ENCODE measurements at places on chromosomes 1 and 21.
A peak's percentile ranks its signal among the peaks of the same experiment; 100 is the strongest.

DNA sequence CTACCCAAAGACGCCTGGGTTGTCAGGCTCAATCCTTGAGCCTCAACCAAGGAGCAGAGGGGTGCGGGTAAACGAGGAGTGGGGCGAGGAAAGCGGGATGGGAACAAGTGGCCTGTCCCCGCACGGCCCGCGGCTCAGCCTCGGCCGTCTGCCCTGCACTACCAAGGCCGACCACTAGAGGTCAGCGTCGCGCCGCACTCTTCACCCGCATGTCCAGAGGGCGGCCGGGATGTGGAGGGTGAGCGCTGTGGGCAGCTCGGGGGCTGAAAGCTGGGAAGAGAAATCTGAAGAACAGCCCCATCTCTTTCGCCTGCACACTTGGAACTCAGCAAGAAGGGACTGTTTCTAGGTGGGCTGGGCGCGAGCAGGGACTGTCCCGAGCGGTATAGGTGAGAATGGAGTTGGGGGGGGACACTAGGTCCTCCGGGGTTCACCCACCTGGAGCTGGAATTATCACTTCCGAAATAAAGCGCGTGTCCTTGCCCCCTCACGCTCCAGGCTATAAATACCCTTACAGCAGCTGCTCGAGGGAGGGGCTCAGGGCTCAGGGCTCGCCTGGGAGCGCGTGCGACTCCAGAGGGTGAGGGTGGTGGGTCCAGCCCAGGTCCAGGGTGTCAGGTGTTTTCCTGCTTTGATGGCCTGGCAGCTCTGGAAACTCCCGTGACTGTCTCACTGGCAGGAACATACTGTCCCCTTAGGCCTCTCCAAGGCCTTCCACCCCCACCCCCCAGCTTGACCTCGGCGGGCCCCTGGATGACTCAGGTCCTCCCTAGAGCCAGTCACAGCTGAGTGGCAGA is 9.8 kb downstream of the SLC30A2 start:
- peak; percentile 41 for DNase-seq

- no peak for DNase-seq
These were observed 59.5 kb downstream of the UROD start for GRCh38 chr1:45071567-45071966.

GRCh38 chr21:44729336-44730027 is 18.1 kb upstream of the TSPEAR start:
- no peak for DNase-seq

- DNase-seq: no peak
These were observed 25.2 kb upstream of the SPAG17 start for GRCh38 chr1:118210051-118210722.

- DNase-seq: no peak
These were observed 19.9 kb downstream of the LGR6 start for GRCh38 chr1:202213361-202214088.

DNA sequence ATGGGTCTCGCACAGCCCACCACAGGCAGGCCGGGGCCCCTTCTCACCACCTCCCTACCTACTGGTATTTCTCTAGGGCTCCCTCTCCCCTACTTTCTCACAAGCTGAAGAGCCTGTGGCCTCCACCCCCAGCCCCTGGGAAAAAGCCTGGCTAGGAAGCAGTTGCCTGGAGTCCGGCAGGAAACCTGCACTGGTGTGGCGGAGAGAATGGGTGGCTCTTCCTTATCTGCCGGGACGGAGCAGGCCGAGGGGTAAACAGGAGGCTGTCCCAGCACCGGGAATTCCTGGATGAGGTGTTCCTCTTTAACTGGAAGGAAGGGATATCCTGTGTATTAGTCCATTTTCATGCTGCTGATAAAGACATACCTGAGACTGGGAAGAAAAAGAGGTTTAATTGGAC is 125.8 kb downstream of the TLR5 start:
- no peak for DNase-seq

DNA sequence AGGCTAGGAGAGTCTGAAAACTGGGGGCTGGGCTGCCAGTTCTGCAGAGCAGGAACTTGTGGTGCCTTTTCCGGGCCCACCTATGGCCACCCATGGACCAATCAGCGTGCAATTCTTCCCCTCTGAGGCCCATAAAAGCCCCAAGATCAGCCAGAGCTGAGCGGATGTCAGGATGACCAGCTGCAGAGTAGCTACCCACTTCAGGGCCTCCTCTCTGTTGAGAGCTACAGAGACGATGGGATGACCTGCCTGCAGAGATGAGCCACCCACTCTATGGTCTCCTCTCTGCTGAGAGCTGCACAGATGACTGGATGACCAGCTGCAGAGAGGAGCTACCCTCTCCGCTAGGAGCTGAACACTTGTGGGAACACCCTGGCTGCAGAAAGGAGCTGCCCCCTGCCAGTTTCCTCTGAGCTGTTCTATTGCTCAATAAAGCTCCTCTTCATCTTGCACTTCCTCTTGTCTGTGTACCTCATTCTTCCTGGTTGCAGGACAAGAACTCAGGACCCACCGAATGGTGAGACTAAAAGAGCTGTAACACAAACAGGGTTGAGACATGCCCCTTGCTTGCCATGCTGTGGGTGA is 12.8 kb upstream of the AADACL4 start:
- peak; percentile 30 for DNase-seq

GRCh38 chr1:162040657-162041056 is 17.0 kb upstream of the OLFML2B start:
- DNase-seq: peak; percentile 16

DNA sequence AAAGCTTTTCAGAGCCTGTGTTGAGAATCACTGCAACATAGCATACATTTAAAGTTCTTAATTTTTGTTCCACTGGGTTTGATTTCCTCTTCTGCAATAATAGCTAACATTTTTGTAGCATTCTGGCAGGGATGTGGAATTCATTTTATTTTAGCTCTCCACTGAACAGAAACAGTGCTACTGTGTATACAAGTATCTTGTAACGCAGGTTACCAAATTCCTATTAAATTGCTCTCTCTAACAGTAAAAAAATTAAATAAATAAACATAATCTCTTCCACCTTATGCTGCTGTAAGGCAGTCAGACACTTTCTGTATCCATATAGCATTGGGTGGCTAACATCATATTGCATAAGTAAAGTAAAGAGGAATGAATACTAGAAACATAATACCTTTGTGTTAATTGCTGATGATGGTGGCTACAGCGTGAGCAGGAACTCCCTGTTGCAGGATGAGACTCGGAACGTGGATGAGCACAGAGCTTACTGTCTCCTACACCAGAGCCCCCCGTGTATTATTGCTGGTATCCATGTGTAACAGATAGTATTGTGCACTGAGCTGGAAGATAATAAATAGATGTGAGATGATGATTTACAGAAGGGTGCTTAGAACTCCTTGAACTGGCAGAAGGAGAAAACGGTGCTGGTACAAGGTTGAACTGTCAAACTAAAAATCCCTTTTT is 276.9 kb upstream of the SNX7 start:
- no peak for DNase-seq

- peak; percentile 31 for DNase-seq
These were observed 24.7 kb downstream of the RGS1 start for GRCh38 chr1:192600275-192600674.

GRCh38 chr1:33918368-33918767 is 54.5 kb downstream of the HMGB4 start:
- DNase-seq: no peak

DNA sequence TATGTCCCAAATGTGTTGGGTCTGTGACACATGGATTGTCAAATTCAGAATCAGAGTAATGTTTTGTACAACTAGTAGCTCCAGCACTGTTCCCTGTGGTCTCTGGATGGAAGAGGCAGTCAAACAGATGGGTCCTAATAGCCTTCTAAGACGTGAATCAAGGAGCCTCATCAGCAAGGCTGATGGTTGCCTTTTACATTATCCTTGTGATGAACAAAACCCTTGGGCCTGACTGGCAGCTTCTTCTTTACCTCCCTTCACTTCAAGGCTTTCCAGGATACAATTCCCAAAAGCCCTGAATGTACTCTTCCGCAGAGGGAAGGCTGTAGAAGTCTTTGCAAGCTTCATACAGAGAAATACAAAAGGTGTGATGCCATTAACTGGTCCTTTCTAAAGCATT is 633.3 kb downstream of the USP25 start:
- no peak for DNase-seq

DNA sequence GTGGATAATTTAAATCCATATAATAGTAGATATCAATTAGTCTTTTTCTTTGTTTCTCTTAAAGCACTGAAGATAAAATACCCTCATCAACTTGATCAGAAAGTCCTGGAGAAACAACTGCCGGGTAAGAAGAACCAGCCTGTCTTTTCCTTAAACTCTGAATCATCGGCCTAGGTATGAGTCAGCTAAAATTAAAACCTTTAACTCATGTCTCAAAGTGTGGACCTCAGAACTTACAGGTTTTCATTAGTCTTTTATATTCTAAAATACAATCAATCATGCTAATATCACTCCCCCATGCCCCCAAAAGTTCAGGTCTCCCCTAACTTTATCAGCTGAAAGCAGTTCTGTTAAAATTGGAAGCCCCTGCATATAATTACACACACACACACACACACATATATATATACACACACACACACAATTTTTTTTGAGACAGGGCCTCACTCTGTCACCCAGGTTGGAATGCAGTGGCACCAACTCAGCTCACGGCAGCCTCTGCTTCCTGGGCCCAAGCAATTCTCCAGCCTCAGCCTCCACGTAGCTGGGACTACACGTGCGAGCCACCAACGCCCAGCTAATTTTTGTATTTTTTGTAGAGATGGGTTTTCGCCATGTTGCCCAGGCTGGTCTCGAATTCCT is 61.3 kb downstream of the B3GALNT2 start:
- DNase-seq: no peak

GRCh38 chr1:12208271-12208670 is 21.6 kb upstream of the VPS13D start:
- no peak for DNase-seq

DNA sequence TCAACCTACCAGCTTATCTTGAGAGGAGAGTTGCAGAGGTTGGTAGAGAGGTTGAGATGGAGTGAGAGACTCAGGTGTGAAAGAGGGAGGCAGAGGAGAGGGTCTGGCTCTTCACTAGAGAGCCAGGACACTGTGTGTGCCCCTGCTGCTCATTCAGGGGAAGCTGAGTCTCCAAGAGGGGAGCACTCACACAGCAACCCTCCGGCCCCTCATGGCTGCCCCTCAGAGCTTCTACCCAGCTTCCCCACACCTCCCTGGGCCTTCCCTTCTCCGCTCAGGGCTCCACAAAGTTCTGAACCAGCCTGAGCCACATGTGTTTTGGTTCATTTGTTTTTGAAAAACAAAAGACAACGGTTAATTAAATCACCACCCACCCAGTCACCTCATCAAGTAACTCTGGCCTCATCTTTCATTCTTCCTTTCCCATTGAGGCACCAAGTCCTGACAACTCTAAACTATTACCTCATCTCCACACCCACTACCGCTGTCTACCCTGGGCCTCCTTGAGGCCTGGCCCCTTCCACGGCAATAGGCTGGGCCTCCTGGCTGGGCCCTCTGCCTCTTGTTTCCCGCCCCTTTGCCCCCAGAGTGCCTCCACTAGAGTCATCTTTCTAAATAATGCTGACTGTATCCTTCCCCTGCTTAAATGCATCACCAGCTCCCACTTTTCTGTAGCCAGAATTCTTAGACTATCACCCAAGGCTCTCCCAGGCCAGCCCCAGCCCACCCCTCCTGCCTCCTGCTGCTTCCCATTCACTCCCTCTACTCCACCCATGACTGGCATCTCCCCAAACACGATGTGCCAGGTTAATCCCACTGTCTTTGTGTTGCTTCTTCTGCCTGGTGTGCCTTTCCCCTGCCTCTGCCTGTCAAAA is 33.0 kb downstream of the TNNT2 start:
- DNase-seq: no peak

DNA sequence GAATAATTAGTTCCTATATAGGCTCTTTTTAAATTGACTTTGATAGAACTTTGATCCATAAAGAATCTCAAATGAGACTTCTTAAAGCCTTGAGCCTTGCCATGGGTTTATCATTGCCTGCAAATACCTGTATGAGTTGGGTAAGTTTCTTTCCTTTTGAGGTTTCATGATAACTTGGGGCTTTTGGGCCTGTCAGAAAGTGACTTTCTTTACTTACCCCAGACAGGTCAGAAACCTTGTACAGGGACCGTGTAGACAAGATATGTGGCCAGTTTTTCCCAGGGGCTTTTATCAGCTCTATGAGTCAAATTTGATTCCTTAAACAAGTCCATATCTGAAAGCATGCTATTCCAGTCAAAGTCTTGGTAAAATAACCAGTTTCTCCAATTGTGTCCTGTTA is 17.3 kb downstream of the KCTD3 start:
- no peak for DNase-seq

DNA sequence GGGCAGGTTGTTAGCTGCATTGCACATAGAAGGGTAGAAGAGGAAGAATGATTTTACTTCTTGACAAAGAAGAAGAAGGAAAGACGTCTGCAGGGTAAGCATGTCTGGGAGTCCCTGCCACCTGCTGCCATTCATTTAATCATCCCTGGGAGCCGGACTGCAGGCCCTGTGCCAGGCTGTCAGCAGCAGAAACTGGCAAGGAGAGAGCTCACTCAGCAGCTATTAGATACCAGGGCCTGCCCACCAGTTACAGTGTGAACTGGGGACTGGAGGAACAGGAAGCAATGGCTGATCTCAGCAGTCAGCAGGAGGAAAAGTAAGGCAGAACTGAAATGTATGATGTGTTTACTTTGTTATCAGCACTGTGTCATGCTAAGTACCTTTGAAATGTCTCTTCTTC is 75.7 kb upstream of the C1orf87 start:
- no peak for DNase-seq

DNA sequence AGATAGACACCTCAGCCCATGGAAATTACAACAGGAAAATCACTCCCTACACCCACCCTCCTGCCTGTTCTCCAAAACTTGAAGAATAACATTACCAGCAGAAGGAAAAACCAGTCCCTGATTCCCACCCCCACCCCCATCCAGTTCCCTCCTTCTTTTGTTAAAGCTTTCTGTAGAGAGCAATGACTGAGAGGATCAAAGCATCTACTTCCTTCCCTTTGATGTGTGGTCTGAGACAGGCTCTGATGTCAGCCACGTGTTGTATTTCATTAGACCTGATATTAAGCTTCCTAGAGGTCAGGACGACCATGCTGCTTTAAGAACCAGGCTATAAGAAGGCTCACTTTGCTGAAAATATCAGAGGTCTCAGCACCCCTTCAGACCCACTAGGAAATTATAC is 73.9 kb upstream of the HAO2 start:
- no peak for DNase-seq

DNA sequence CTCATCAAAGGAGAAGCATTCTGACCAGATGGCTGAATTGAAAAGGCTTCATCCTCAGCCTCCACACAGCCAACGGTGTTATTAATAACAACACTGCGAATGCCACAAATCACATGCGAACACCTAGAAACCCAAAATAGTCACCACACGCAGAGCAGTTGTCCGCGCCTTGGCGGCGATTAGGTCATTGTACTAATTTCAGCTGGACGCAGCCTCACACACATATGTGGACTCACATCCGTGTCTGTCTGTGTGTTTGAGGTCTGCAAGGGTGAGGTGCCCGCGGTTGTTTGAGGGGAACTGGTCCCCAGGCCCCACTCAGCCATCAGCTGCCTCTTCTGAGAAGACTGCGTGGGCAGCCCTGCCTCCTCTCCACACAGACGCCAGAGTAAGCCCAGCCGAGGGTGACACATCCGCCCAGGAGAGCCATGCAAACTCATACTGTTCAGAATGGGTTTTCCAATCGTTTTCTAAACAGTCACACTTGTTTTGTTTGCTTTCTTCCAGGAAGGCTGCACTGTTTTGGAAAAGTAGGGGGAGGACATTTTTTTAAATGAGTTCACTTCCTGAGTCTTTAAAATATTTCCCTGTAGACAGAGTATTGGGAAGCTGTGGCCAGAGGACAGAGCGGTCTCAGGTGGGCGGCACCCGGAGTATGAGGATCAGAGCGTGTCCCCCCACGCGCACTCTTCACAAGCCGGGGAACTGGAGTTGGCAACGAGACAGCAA is 53.4 kb downstream of the TOMM20 start:
- DNase-seq: peak; percentile 90

GRCh38 chr1:209375671-209376365 is 207.7 kb upstream of the CAMK1G start:
- no peak for DNase-seq
